Endodermal cell (in vitro differentiated cells): ENCODE measurements at places on chromosomes 7 and 10.
A peak's percentile ranks its signal among the peaks of the same experiment; 100 is the strongest.

DNA sequence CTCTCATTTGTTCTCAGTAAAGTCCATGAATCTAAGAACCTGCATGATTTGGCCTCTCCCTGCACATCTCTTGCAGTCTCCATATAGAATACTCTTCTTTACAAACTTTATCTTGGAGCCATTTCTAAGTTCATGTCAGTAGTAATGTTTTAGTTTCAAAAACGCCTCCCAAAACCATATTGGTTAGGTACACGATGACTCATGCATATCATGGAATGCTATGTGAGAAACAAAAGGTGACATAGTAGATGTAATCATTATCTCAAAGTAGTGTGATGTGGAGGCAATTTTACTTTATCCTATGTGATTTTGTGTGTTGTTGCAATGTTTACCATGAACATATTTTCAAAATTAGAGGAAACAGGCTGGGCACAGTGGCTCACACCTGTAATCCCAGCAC, 520.7 kb downstream of the KCNMA1 start:
- no peak for DNase-seq

DNA sequence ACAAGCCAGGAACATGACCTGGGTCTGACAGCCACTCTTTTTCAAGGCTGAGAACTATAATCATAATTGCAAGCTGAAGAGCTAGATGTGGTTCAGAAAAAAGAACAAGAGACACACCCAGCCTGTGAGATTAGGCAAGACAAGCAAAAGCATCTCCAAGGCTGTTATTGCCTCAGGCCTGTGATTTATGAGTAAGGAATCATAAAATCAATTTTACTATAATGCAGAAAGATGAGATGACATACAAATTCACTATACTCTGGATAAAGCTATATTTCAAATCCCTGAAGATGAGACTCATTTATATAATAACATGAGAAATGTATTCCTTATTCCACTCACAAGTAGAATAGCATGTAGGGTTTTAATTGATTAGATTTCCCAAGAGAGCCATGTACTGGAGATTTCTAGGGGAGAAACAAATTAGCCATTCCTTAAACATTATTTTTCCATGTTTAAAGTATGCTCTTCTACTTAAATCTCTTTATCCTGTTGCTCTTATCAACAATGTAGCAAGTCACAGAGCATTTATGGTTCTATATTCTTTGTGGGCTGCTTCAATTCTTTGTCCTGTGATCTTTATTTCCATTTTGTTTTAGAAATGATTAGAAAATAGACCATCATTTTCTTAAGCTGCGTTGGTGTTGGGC, 47.4 kb downstream of the FHIP2A start:
- no peak for DNase-seq

DNA sequence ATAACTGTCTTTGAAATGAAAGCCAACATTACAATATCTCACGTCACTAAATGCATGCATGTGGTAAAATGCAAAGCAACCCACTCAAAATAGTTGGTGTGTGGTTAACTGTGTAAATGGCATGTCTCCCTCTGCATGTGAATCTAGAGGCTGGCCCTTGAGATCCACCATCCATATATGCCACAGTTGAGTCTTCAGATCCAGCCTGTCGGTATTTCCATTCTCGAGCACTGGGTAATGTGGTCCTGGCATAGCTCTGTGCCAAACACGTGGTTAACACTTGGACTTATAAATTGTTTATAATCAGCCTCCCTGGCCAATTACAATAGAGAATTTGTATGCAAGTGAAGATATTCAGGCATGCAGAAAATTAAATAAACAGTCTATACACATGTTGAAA, 90.3 kb downstream of the LYZL1 start:
- no peak for DNase-seq

DNA sequence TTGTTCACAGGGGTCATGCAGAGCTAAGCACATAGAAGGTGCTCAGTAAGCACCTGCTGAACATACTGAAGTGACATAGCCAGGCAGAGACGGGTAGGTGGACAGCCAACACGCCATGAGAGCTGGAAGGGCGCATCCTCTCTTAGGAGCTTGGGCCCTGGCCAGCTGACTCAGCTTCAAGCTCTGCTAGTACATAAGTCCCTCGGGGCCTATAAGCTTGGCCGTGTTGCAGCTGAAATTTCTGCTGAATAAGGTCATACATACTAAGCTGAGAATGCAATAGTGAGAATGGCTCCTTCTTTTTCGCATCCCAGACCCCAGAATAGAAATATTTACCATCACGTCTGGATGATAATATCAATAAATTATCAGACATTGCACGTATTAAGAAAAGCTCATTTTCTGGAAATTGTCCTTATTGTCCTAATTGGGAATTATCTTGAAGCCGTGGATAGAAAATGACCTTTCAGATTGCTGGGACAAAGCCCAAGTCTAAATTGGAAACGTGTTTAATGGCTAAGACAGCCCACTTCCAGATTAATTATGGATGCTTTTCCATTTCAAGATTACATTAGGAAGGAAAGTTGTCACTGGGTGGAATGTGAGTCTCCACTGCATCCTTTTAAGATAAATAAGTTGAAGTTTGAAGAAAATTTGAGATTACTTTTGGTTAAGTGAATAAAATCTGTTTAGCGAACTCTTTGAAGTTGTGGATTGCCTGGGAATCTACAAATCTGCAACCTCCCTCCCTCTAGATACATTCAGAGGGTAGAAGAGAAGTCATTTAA, 287.1 kb upstream of the C7orf33 start:
- no peak for DNase-seq

- DNase-seq = no peak
Observed at GRCh38 chr7:80039251-80039884, 95.3 kb upstream of the GNAI1 start.

- no peak for DNase-seq
Observed at GRCh38 chr7:7309203-7309602, 126.9 kb downstream of the C1GALT1 start.

GRCh38 chr7:157645539-157645938, 308.7 kb downstream of the DNAJB6 start:
- DNase-seq = no peak

GRCh38 chr7:74282748-74283459, 6.3 kb upstream of the CLIP2 start:
- DNase-seq = peak; percentile 95

GRCh38 chr10:82861889-82862288, 986.9 kb downstream of the NRG3 start:
- DNase-seq = no peak

DNA sequence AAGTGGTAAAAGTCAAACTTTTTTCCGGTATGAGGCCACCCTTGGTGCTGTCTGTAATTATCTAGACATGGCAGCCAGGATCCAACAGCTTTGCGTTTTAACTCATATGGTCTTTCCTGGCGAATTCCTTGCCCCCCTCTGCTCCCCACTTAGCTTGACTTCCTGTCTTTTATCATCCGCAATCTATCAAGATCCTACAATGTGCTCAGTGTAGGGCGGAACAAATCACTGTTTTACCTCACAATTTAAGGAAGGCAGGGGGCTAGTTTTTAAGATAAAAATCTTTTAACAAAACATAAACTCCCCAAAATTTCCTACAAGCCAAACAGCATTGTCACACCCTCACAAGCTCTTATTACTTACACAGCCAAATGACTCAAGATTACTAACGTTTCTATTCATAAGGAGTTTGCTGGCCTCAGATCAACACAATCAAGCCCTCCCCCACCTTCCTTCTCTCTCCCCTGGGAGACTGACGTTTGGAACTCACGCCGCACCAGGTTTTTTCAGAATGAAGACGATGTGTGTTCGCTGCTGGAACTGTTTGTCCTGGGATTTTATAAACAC, 1.3 kb upstream of the CDK14 start:
- peak; percentile 67 for DNase-seq

GRCh38 chr10:42646687-42647640, 8.6 kb upstream of the ZNF33B start:
- no peak for DNase-seq

GRCh38 chr10:75102830-75103673, 8.4 kb upstream of the SAMD8 start:
- peak; percentile 46 for DNase-seq

DNA sequence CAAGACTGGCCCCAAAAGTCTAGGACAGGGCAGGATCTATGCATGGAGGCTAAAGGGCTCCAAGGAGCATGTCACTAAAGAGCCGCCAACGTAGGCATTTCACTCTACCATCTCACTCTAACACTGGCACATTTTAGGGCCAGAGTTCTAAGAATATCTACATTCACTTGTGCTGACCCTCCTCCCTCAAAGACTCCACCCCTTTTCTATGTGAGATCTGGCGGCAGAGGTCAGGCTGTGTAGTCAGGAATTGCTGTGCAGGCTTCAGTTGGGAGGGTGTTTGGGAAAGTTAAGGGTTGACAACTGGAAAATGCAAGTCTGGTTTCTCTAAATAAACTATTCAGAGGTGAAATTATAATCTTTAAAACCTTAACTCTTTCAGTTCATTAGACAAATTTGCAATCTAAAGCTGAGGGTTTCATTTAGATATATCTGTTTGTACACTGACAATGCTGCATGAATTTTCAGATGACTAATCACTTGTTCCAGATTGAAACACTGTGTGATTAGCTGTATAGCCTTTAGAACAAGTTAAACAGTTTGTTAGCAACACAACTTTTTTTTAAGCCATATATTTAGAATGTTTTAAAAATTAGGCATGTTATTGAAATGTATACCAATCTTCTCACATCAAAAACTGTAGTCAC, 18.2 kb downstream of the LMOD2 start:
- DNase-seq = no peak

DNA sequence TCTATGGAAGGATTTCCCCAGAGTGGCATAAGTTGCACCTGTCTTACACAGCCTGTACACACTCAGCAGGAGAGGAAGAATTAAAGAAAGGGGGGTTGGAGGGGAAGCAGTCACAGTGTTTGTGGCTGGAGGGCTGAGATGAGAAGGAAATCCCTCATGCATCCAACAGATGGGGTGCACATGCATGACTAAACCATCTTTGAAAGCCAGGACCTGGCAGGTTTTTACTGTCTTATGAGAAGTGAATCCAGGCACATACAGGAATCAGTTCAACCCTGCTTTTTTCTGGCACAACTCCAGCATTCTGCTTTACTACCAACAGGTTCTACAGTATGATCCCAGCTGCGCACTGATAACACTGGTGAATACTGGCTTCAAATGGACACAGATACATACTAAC, 107.7 kb downstream of the CACNA2D1 start:
- no peak for DNase-seq

DNA sequence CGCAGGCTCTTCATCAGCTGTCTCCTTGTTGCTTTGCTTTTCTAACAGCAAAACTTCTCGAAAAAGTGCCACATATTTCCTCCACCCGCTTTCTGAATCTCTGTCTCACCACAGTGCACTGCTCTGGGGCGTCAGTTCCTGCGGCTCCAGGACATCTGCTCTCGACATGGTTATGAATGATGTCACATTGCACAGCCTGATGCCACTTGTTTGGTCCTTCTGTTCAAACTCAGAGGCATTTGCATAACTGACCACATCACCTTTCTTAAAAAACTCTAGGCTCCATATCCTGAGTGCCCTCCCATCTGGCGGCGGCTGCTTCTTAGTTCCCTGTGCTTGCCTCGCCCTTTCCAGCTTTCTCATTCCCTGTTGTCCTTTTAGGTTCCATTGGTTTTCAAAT, 469.3 kb upstream of the COBL start:
- DNase-seq = no peak

DNA sequence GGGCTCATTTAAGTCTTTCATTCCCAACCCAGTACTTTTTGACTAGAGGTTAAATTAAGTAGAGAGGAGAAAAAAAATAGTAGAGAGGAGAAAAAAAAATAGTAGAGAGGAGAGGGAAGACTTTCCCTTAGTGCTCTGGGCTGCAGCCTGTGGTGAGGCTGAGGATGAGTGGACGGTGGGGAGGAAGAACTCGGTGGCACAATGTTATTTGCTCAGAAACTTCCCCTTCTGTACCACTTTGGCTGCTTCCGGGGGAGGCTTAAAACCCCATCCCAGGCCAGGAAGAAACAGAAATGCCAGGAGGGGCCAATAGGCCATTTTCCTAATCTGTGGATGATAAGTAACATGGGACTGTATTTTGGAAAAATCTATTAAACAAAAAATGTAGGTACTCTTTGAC, 14.6 kb upstream of the MLXIPL start:
- DNase-seq = no peak

DNA sequence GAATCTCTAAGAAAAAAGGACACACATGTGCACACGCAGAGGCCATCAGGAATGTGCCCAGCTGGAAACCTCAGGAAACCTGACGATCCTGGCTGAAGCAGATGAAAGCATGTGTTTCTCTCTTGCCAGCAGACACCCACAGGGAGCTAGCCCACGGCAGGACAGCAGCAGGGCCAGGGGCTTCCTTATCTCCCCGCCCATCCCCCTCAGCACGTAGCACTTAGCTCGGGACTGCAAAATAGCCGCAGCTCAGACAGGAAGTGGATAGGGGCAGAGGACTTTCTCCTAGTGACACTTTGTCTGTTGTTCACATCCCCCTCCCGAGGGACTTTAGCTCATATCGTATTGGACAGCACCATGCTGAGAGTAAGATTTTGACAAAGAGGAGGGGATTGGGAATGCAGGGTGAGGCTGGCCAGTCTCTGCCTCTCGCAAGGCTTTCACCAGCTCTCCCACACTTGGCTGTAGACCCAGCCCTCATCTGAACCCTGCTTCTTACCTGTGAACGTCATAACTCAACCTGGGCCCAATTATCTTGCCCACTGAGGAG, 63.8 kb downstream of the MKI67 start:
- peak; percentile 76 for DNase-seq

DNA sequence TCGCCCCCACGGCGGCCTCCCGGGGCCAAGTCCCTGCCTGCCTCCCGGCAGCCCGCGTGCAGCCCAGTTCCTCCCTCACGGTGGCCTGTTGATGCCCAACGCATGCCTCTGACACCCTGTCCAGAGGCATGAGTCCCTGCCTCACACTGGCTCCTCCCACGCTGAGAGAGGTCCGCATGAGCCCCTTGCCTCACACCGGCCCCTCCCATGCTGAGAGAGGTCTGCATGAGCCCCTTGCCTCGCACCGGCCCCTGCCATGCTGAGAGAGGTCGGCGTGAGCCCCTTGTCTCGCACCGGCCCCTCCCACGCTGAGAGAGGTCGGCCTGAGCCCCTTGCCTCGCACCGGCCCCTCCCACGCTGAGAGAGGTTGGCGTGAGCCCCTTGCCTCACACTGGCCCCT, 59.9 kb downstream of the CCDC201 start:
- DNase-seq = no peak

GRCh38 chr10:5666008-5666840, at the start of gene ASB13:
Gene ASB13, minus strand, starts transcription at chr10:5666595. Its CDS starts 44 bp downstream, at chr10:5666551.
- DNase-seq = peak; percentile 88

- no peak for DNase-seq
Observed at GRCh38 chr7:27523321-27523720, 139.4 kb downstream of the HIBADH start.
